ENCODE measurements at places on chromosomes 2 and 18.

DNA sequence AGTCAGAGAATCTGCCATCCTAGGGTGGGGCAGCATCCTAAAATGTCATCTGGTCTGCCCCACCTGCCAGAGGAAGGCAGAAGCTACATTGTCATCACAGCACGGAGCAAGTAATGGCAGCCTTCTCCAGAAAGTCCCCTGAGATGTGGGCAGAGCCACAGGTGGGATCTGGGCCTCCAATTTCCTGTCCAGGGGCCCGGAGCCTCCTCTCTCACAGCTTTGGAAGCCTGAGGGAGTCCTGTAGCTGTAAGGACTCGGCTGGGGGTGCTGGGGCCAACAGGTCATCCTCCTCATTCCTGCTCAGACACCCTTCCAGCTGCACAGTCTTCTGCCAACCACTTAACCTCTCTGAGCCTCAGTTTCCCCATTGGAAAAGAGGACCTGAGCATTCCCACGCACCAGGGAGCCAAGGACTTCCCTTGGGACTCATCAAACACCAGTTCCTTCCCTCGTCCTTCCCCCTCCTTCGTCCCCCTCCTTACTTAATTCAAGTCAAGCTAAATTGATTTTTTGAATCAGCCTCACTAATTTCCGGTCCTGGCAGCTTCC is 48.6 kb upstream of the ID2 start:
- DNase-seq = no peak

DNA sequence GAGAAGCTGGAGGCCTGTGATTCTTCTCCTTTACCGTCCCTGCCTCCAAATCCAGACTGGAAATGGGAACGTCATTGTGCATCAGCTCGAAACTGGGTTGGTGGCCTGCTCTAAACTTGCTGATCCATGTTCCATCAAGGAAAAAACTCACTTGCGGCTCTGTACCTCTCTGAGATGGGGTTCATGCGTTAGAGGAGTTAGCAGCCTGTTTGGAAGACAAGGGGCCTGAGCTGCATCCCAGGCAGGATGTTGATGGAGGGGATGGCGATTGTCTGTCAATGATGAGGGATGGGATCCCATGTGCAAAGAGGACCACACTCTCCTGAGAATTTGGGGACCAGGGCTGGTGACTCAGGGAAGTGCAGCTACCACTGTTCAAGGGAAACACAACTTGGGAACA is 26.0 kb downstream of the TWIST2 start:
- no peak for DNase-seq

DNA sequence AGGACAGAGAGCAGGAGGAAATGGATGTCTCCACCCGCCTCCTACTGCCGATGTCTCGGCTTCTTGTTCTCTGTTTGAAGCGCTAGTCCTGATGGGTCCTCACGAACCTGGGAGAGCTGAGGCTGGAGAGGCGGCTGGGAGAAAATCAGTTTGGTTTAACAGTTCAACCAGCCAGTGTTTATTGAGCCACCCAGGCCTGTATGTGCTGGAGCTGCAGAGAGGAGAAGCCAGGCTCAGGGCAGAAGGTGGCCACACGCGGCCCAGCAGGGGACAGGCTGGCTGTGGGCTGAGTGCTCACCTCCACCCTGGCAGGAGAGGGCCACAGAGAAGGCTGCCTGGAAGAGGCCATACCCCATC is 202.1 kb downstream of the CYP26B1 start:
- no peak for DNase-seq

DNA sequence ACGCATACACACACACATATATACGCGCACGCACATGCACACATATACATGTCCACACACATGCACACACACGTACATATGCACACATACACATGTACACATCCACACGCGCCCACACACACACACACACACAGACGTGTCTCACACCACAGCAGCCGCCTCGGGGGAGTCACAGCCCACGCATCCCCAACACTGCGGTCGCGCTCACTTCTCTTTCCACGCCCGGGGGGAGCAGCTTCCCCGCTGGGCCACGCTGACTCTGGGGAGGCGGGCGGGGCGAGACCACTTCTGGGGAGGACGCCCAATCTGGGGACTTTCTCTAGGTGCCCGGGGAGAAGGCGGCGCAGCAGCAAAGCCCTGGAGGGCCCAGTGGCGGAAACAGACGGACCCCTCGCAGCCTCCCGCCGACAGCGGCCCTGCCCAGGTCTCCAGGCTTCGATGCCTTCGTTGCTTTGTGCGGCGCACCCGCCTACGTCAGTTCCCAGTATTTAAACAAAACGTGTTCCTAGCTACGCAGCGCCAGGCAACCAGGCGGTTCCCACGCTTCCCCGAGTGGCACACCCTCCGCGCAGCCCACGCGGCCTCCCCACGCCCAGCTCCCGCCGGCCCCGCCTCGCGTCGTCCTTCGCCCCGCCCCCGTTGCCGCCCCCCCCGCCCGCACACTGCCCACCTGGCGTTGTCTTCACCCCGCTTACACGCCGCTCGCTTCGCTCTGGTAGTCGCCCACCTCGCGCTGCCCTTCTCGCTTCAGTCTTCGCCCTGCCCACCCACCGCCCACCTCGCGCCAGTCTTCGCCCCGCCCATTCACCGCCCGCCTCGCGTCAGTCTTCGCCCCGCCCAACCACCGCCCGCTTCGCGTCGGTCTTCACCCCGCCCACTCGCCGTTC is 810 bp upstream of the RBFA start:
- no peak for DNase-seq

GRCh38 chr2:14544247-14544646 is 88.3 kb upstream of the LRATD1 start:
- DNase-seq = no peak
